ENCODE measurements at places on chromosomes 4 and X. TPM values are rescaled to one million over a fixed set of nuclear protein-coding genes. Genes with fewer than 3 reads are reported as not detected.

GRCh38 chr4:59238212-59238611 is 1961.9 kb upstream of the ADGRL3 start:
- no peak for DNase-seq

- DNase-seq: no peak
Measured at GRCh38 chrX:129958083-129958465, 24.4 kb upstream of the BCORL1 start.

- DNase-seq: no peak
Measured at GRCh38 chr4:120877021-120877420, 45.5 kb downstream of the PRDM5 start.

DNA sequence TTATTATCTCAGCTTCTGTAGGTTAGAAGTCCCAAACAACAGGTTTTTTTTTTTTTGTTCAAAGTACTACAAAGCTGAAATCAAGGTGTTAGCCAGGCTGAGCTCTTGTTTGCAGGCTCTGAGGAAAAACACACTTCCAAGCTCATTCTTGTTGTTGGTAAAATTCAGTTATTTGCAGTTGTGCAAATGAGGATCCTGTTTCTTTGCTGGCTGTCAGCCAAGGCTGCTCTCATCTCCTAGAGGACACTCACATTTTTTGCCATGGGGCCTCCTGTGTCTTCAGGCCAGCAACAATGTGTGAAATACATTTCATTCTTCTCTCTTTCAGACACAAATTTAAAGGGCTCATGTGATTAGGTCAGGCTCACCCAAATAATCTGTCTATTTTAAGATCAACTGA is 60.3 kb upstream of the HSD17B10 start:
- no peak for DNase-seq

DNA sequence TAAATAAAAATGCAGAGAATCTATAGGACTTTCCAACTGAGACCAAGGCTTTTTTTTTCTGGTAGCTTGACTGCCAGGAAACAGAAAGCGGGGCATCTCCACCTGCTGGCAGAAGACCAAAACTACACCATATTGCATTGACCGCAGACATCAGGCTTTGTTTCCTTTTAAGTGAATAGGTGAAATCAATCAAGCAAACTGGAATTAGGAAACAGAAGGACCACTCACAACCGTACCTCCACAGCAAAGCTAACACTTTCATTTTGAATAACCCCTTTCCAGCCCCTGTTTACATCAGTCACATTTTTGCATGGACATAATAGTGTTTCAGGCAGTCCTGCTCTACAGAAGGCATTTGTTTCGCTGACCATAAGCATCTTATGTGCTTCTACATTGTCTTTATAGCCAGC is 218.2 kb downstream of the IDS start:
- DNase-seq: no peak

DNA sequence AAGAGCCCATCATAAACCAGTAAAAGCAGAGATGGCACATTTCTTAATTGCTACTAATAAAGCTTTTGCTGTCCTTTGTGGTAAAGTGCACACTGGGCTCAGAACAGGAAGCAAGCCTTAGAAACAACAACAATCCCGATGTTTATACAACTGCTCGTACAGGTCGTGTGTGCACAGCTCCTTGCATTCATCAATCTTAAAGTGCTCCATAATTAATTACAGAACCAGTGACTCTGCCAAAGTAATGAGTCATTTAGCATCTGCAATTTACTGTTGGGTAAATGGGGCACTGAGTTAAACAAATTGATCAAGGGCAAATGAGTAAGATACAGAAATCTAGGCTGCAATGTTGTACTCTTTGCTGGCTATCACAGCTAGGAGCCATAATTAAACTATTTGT is 61.3 kb upstream of the TXK start:
- no peak for DNase-seq

GRCh38 chr4:77268108-77268507 is 111.1 kb downstream of the CCNG2 start:
- no peak for DNase-seq

DNA sequence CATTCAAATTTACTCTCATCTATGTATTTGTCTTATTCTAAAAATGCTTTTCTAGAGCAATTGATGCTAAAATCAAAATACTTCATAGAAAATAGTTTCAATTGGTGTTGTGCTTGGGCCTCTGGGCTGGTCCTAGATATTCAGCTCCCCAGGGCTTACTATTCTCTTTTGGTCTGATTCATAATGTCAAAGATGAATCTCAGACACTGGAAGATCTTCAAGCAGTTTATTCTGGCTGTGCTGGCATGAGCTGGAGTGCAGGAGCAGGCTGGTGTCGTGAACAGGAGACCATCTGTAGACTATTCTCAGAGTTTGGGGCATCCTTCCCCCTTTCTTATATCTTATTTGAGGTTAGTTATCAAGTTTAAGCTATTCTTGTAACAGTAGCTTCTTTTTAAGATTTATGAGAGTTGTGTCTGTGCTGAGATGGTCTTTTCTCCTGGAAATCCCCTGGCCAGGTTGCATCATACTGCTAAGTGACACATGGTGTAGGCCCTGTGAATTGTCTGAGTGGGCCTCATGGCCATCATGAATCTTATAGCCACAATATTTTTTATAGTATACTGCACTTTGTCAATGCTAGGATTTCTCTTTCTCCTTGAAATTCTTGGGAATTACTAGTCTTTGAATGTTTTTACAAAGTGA is 1624.0 kb upstream of the IGFBP7 start:
- DNase-seq: no peak

- DNase-seq: no peak
Measured at GRCh38 chrX:120751683-120752082, 121.8 kb upstream of the C1GALT1C1 start.

- no peak for DNase-seq
Measured at GRCh38 chrX:9807355-9808182, 21.3 kb downstream of the SHROOM2 start.

- no peak for DNase-seq
Measured at GRCh38 chr4:33924811-33925210, 2319.5 kb downstream of the ARAP2 start.

GRCh38 chr4:51884606-51885005 is 41.7 kb downstream of the DCUN1D4 start:
- DNase-seq: no peak

- DNase-seq: no peak
Measured at GRCh38 chr4:29853833-29854232, 866.3 kb upstream of the PCDH7 start.

DNA sequence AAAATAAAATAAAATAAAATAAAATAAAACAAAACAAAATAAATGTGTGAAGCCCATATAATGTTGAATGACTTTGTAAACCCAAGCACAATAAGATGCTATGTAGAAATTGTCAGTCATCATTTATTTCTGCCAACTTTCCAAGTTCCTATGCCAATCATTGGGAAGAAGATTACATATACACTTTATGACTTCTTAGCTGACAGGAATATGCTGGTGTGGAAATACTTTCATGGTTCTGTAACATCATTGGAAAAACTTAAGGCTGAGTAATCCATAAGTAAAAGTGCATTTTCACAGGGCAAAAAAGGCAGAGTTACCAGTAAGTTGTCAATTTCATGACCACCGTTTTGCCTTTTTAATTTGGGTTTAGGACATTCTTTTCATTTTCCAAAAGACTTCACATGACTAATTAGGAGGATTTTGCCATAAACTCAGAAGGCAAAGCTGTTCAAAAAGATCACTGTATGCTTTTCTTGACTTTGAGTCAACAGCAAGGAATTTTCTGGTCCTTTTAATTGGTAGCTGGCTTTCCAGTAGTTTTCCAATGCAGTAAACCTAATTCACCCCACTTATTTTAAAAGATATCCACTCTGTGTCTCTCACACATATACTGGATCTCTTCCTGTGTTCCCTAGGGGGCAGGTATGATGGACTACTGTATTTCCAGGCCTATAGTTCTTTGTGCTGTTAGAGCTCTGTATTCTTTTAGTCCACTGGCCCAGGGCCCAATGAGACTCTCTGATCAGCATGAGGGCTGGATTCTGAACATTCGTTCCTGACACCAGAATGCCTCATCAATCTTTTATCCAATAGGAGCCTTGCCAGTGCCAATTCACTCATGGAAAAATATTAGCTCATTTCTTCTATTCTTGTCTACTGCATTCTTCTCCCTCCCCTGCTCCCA is 26.2 kb upstream of the SCRG1 start:
- DNase-seq: no peak

DNA sequence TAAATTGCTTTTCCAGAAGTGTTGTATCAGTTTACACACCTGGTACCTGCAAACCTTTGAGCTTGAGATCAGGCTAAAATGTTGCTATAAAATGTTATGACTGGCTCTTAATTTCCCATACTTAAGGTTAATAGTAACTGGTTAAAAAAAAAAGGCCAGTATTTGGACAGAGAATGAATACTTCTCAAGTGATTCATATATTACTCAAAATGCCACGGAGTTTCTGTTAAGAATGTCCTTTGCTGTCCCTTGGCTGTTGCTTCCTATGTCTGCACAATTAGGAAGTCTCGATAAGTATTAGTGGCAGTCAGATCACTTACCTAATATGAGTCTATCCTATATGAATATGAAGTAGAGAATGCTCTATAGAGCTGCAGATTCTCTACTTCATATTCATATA is 232.2 kb upstream of the IGFBP7 start:
- DNase-seq: no peak

The FAM184B gene
- total RNA-seq: not detected
